Activated T-helper 2 cell treated with anti-CD3 and anti-CD28 coated beads, Interferon-gamma antibody, Interleukin-2, Interleukin-4, amounts not matched to agents 10 μg/mL and 5 μg/mL and 100 μg/mL, durations not matched to agents 14 hours and 24 hours and 36 hours (primary cell): ENCODE measurements at places on chromosomes 7 and 10.

GRCh38 chr10:99170116-99170675 is 65.5 kb downstream of the HPSE2 start:
- no peaks in the 10 kb centered on the region for H3K27me3 ChIP-seq
- no peaks in the 10 kb centered on the region for H3K36me3 ChIP-seq
- no peaks in the 10 kb centered on the region for H3K4me1 ChIP-seq
- no peak for DNase-seq
- H3K27ac ChIP-seq: no peak overlapping the region

GRCh38 chr10:119301397-119301796 is 94.0 kb downstream of the GRK5 start:
- H3K4me1 ChIP-seq: peaks cover 68% of the 10 kb centered on the region
- H3K36me3 ChIP-seq: peaks cover 26% of the 10 kb centered on the region
- H3K4me3 ChIP-seq: peak overlapping the region; percentile 72
- no peaks in the 10 kb centered on the region for H3K27me3 ChIP-seq
- peak overlapping the region; percentile 99 for H3K27ac ChIP-seq

GRCh38 chr7:19112274-19113001 is 5.0 kb downstream of the TWIST1 start:
- no peak for DNase-seq
- no peaks in the 10 kb centered on the region for H3K36me3 ChIP-seq
- H3K27me3 ChIP-seq: peaks cover 78% of the 10 kb centered on the region
- H3K4me1 ChIP-seq: peaks cover 3% of the 10 kb centered on the region

- H3K4me1 ChIP-seq: no peaks in the 10 kb centered on the region
- no peak overlapping the region for H3K4me3 ChIP-seq
- H3K36me3 ChIP-seq: no peaks in the 10 kb centered on the region
- DNase-seq: no peak
Observed at GRCh38 chr10:108812296-108812695, 1111.0 kb downstream of the XPNPEP1 start.

DNA sequence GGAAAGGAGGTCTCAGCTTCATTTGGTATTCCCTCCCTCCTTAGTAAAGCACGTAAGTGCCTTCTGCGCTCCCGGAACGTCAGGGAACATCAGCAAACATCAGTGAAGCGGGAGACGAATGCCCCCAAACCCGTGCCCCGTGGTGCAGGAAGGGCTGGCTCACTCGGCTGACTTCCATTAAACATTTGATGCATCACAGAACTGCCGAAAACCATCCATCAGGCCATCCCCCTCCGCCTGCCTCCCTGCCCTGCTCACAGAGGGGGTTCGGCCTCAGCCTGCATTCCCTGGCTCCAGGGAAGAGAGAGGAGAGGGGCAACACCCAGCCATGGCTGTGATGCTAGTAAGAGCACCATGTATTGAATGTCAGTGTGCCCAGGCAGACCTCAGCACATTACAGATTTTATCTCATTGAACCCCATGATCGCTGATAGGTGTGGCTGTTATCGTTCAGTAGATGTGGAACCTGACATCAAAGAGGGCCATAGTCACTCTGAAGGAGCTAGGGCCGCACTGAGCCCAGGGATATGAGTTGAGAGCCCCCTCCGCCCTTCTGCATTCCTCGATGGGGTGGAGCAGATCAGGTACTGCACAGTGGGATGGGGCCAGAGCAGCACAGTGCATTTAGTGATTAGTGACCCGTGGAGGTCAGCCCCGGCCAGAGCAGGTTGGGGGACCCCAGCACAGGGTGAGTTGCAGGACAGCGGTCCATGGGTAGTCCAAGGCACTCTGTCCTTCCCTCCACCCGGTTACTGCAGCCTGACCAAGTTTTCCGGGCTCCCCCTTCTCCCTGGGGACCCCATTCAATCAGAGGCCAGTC is 146.4 kb downstream of the RPS24 start:
- H3K4me3 ChIP-seq: no peak overlapping the region
- H3K27me3 ChIP-seq: no peaks in the 10 kb centered on the region
- no peak for DNase-seq
- H3K36me3 ChIP-seq: no peaks in the 10 kb centered on the region

- no peaks in the 10 kb centered on the region for H3K4me1 ChIP-seq
- no peak for DNase-seq
- no peaks in the 10 kb centered on the region for H3K27me3 ChIP-seq
- no peak overlapping the region for H3K27ac ChIP-seq
- H3K36me3 ChIP-seq: no peaks in the 10 kb centered on the region
Observed at GRCh38 chr7:94995921-94996320, 88.5 kb downstream of the PPP1R9A start.

DNA sequence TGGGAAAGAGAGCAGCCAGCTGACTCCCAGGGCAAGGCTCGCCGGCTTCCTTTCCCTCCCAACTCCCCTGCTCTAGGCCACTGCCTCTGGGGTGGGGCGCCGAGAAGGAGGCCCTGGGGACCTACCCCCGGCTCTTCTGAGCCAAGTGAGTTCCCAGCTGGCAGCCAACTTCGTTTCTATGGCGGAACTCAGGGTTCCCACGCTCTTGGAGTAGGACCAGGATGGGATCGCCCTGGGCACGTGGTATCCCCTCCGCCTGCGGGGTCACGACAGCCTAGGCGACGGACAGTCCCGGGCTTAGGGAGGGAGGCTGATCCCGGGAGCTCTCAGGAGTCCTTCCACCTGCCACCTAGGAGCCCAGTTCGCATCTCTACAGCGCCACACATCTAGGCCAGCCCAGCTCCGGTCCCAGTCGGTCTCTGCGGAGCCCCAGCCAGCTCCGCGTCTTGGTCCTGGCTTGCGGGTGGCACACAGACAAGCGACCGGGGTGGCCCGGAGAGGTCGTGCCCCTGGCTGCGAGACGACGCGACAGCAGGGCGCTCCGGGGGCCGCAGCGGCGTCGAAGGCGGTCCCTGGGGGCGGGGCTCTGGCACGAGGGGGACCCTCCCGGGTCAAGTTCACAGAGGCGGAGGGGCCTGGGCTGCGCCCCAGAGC is 20.5 kb upstream of the GATA3 start:
- H3K4me3 ChIP-seq: no peak overlapping the region
- no peak for DNase-seq
- no peak overlapping the region for H3K27ac ChIP-seq
- H3K27me3 ChIP-seq: peaks cover 46% of the 10 kb centered on the region
- peaks cover 22% of the 10 kb centered on the region for H3K4me1 ChIP-seq
- H3K36me3 ChIP-seq: no peaks in the 10 kb centered on the region

DNA sequence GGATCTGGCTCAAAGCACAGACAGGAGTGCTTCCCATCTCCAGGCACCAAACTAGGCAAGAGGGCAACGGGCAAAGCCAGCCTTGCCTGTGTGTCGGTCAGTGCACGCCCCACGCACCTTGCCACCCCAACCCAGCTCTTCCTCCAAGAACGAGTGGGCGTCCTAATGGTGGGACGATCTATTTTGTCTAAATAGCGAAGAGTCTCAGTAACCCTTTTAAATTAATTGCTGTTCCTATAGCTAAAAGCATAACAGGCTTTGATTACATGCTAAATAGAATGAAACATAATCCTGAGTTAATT is 12.2 kb downstream of the EN2 start:
- no peak overlapping the region for H3K27ac ChIP-seq
- peaks cover 6% of the 10 kb centered on the region for H3K4me1 ChIP-seq
- H3K27me3 ChIP-seq: peaks cover 81% of the 10 kb centered on the region
- no peaks in the 10 kb centered on the region for H3K36me3 ChIP-seq
- no peak overlapping the region for H3K4me3 ChIP-seq

DNA sequence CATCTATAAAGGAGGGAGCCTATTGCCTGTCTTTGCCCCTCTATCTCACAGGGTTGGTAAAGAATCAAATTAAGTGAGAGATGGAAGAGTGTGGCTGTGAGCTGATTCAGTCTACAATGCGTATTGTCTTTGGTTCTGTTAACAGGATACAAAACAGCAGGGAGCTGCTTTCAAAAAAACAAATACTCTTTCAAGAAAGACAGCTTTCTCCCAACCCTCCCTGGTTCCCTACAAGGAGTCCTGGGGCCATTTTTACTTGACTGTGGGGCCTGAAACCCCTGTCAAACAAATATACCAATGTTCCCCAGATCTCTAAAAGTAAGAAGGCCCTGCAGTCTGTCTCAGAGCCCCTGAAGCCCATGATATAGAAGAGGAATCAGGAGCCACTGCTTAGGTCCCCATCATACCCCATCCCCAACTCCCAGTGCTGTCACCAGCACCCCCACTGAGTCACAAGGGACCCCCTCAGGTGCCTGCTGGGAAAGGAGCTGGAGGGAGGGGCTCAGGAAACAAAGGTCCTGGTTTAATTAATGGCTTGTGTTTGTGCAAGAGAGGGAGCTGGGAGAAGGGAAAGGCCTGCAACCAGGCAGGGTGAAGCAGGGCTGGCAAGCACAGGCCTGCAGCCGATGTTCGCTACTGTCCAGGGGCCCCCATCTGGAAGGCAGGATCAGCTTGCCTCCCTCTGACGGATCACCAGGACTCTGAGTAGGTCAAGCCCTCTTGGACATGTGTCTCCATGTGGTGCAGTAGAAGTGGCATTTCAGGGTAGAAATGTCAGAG is 182.0 kb upstream of the GHITM start:
- no peaks in the 10 kb centered on the region for H3K36me3 ChIP-seq
- no peak overlapping the region for H3K4me3 ChIP-seq
- DNase-seq: no peak
- H3K27me3 ChIP-seq: no peaks in the 10 kb centered on the region

DNA sequence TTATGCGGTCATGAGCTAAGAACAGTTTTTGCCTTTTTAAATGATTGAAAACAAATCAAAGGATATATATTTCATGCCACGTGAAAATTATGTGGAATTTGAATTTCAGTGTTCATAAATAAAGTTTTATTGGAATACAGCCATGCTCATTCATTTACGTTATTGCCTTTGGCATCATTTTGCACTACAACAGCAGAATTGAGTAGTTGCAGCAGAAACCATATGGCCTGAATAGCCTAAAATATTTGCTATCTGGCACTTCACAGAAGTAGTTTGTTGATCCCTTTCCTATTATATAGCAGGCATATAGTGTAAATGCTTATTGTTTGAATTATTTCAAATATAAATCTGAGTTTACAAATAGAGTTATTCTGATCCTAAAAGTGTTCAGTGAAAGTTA is 59.7 kb downstream of the AUTS2 start:
- no peak overlapping the region for H3K4me3 ChIP-seq
- no peak overlapping the region for H3K27ac ChIP-seq
- H3K36me3 ChIP-seq: no peaks in the 10 kb centered on the region
- no peaks in the 10 kb centered on the region for H3K27me3 ChIP-seq
- H3K4me1 ChIP-seq: no peaks in the 10 kb centered on the region

GRCh38 chr10:1063232-1063865 is 7.2 kb downstream of the WDR37 start:
- peak overlapping the region; percentile 50 for H3K27ac ChIP-seq
- DNase-seq: no peak
- H3K4me1 ChIP-seq: peaks cover 64% of the 10 kb centered on the region
- peaks cover 56% of the 10 kb centered on the region for H3K36me3 ChIP-seq
- peak overlapping the region; percentile 37 for H3K4me3 ChIP-seq
- no peaks in the 10 kb centered on the region for H3K27me3 ChIP-seq

- no peak for DNase-seq
- H3K27ac ChIP-seq: no peak overlapping the region
- no peaks in the 10 kb centered on the region for H3K27me3 ChIP-seq
- no peaks in the 10 kb centered on the region for H3K36me3 ChIP-seq
Observed at GRCh38 chr7:45978010-45978681, 57.1 kb upstream of the IGFBP3 start.

DNA sequence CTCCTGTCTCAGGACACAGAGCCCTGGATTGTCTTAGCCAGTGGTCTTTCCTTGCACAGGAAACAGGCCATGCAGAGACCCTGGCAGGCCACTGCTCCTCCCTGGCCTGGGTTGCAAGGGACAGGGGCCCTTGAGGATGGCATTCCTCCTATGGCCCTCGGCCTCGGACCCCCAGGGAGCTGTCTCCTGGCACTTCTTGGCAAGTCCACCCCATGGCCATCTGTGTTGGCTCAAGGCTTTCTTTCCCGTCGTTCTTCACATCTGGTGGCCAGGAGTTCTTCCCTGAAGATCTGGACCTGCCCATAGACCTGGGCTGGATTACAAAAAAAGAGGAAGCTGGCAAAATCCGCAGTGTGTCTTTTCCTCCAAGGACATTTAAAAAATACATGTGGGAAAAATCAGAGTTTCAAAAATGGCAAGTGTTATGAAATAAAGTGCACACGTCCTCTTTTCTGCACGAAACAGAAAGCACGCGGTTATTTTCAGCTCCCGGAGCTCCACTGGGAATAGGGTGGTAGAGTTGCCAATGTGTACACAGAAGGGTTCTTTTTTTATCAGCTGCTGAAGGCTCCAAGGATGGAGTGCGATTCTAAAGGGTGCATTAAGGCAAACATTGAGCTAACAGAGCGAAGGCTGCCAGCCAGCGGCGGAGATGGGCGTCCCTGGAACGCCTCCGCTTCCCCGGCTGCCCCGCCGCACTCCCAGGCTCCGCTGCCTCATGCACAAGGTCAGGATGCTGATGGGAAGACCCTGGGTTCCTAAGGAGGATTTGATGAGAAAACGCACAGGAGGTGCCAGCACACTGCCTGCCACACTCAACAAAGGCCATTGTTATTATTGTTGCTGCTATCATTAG is 62.8 kb upstream of the FAM20C start:
- no peak overlapping the region for H3K4me3 ChIP-seq
- no peak for DNase-seq
- no peaks in the 10 kb centered on the region for H3K4me1 ChIP-seq
- H3K27me3 ChIP-seq: no peaks in the 10 kb centered on the region
- no peaks in the 10 kb centered on the region for H3K36me3 ChIP-seq

DNA sequence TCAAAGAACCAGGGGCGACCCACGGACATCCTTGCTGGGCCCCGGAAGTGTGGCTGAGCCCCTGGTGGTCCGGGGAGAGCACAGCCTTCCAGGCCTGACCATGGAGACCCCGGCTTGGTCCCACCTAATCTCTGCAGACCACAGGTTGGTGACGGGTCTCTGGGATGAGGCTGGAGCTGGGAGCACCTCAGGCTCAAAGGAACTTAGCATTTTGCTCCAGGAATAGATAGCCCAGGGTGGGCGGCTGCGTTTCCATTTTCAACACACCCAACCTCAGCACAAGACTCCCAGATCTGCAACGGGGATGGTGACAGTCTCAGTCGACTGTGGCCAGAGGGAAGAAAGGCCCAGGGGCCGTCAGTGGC is 58.5 kb downstream of the FOXL3 start:
- H3K4me3 ChIP-seq: no peak overlapping the region
- no peak for DNase-seq
- H3K27me3 ChIP-seq: peaks cover 2% of the 10 kb centered on the region
- no peak overlapping the region for H3K27ac ChIP-seq
- H3K4me1 ChIP-seq: peaks cover 8% of the 10 kb centered on the region

- H3K4me3 ChIP-seq: no peak overlapping the region
- H3K27me3 ChIP-seq: no peaks in the 10 kb centered on the region
- no peak for DNase-seq
- H3K27ac ChIP-seq: no peak overlapping the region
- H3K4me1 ChIP-seq: peaks cover 5% of the 10 kb centered on the region
Observed at GRCh38 chr10:63286754-63287264, 153.7 kb downstream of the NRBF2 start.

DNA sequence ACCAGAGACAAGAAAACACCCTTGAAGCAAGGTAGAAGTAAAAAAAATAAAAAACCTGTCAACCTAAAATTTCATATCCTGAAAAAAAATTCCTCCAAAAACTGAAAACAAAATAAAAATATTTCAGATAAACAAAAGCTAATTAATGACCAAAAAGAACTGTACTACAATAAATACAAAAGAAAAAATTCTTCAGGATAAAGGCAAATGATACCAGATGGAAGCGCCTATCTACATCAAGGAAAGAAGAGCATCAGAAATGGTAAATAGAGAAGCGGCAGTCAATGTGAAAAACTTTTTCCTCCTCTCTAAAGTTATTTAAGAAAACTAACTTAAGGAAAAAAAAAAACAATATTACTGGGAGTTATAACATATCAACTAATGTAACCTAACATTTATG is 79.8 kb downstream of the RSU1 start:
- H3K4me1 ChIP-seq: no peaks in the 10 kb centered on the region
- H3K4me3 ChIP-seq: no peak overlapping the region
- no peaks in the 10 kb centered on the region for H3K27me3 ChIP-seq
- DNase-seq: no peak

- no peak overlapping the region for H3K27ac ChIP-seq
- H3K27me3 ChIP-seq: no peaks in the 10 kb centered on the region
- H3K4me1 ChIP-seq: no peaks in the 10 kb centered on the region
- DNase-seq: no peak
Observed at GRCh38 chr7:108973075-108973474, 403.4 kb downstream of the DNAJB9 start.
